Activated CD4-positive, alpha-beta T cell treated with anti-CD3 and anti-CD28 coated beads for 36 hours (primary cell): ENCODE measurements at places on chromosomes 7 and 10. TPM values are rescaled to one million over a fixed set of nuclear protein-coding genes. Genes with fewer than 3 reads are reported as not detected.

CLCN1 gene
- total RNA-seq = 0.09 TPM

PITX3 gene
- total RNA-seq = 0.66 TPM

DNA sequence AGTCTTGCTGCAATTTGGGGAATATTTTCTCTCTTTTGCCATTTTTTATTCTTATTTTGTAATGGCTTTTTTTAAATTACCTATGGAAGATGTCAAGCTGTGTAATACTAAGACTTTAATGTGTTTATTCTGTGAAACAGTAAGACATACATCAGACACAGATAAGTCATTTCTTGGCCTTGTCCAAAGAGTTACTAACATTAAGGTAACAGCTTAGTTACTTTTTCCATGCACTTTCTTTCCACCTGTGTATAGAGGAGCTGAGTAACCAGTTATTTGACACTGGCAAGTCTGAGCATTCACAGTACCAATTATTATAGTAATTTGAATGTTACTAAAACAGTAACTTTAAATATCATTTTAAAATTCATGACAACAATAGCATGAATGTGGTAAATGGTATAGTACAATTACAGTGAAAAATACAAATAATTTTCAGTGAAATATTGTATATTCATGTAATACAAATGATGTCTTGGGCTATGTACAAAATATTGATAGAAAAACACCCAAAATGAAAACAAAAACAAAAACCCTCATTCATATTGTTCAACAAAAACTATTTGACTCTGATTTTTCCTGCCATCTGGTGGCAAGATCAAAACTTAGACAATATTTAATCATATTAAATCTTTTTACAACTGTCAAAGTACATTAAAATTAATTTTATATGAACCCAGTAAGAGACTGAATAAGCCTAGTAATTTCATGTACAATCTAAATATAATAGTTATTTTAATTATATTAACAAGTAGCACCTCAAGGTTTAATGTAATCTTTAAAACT lies 259.8 kb upstream of the SEMA3A start:
- no peak for DNase-seq

DNA sequence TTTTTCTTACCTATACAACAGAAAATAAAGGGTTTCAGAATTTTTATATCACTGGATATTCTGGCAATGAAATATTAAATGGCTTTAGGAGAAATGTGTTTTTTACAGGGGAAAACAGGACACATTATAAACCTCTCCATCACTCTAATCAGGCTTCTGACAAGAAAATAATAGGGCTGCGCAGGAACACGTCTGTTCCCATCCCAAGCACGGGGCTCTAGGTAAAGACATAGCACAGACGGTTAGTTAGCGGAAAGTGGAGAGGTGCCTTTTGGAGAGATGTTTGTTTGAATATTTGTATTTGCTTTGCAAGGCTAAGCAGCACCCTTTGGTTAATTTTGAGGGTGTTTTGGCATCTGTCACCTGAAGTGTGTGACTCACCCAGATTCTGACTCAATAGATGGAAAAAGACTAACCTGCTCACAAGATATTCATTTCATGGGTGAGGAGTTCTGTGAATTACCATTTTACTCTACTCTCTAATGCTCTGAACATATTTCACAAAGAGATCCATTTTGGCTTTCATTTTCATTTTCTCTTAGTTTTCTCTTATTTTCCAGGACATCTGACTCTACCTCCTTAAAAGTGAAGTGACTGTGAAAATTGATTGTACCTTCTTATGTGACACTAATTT lies 174.5 kb upstream of the AKR1E2 start:
- DNase-seq = peak; percentile 30

DNA sequence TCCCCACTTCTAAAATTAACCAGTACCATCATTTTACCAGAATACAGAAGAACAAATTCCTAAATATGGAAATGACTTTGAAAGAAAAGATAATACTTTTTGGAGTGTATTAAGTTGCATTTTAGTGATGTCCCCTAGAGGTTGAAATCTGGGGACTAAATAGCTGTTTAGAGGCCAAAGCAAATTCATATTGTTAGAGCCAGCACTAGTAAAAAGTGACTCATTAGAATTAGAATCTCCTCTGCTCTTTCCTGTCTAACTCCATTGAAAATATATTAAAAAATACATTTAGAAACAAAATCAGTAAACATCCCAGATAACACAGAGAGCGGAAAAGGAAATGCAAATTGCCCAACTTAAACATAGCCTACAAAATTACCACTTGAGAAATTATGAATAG lies 1189.6 kb upstream of the C7orf33 start:
- DNase-seq = no peak

DNA sequence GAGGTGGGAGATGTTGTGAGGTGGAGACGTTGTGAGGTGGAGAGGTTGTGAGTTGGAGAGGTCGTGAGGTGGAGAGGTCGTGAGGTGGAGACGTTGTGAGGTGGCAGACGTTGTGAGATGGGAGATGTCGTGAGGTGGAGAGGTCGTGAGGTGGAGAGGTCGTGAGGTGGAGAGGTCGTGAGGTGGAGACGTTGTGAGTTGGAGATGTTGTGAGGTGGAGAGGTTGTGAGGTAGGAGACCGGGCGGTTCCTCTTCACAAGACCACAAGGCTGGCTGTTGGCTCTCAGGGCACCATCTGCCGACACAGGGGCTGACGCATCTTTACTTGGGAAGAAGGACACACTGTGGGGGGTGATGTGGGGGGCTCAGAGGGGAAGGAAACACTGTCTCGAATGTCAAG lies 34.7 kb upstream of the SHH start:
- DNase-seq = no peak
